Heart right ventricle (tissue), 16 donors: ENCODE measurements at places on chromosomes 16 and 17. TPM values are rescaled to one million over a fixed set of nuclear protein-coding genes. Genes with fewer than 3 reads are reported as not detected.
A peak's percentile ranks its signal among the peaks of the same experiment; 100 is the strongest.

The CRYBA1 gene
- not detected for total RNA-seq

The CD300A gene
- total RNA-seq, result 1.8 TPM

The SLC5A11 gene
- not detected for total RNA-seq

DNA sequence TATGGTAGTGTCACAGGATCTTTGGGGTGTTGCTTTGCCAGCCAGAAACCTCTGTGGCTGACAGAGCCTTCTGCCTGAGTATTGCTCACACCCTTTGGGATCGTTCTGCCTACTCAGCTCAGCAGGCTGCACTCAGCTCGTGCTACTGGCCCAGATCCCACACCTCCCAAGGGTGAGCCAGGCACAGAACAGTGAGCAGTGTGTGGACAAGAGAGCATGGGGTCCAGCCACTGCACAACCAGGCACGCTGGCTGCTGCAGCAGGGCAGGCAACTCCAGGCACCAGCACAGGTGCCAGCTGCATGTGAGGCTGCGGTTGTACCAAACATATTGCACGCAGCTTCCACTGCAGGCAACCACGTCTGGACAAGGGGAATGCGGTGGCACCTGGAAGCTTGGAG, 84.9 kb downstream of the CYB561 start:
- peak; percentile 16 for DNase-seq
- no peaks in the 10 kb centered on the region for H3K27me3 ChIP-seq
- no peak overlapping the region for H3K27ac ChIP-seq
- no peaks in the 10 kb centered on the region for H3K36me3 ChIP-seq

GRCh38 chr16:68470461-68471150, 22.3 kb upstream of the SMPD3 start:
- H3K27me3 ChIP-seq, result no peaks in the 10 kb centered on the region
- H3K36me3 ChIP-seq, result no peaks in the 10 kb centered on the region
- DNase-seq, result no peak
- peak overlapping the region; percentile 58 for H3K27ac ChIP-seq
- peaks cover 63% of the 10 kb centered on the region for H3K4me1 ChIP-seq
